ENCODE measurements at places on chromosomes 7 and 10.

DNA sequence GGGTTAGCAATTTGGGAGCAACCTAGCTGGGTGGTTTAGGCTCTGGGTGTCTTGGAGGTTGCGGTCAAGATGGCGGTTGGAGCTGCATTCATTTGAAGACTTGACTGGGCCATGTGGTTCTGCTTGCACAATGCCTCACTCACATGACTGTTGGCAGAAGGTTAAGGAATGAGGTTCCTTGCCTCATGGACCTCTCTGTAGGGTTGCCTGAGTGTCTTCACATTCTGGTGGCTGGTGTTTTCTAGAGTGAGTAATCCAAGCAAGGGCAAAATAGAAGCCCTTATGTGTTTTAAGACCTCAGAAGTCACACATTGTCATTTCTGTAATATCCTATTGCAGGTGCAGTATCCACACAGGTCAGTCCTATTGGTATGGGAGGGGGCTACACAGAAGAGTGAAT lies 52.0 kb downstream of the CDK14 start:
- DNase-seq = no peak

DNA sequence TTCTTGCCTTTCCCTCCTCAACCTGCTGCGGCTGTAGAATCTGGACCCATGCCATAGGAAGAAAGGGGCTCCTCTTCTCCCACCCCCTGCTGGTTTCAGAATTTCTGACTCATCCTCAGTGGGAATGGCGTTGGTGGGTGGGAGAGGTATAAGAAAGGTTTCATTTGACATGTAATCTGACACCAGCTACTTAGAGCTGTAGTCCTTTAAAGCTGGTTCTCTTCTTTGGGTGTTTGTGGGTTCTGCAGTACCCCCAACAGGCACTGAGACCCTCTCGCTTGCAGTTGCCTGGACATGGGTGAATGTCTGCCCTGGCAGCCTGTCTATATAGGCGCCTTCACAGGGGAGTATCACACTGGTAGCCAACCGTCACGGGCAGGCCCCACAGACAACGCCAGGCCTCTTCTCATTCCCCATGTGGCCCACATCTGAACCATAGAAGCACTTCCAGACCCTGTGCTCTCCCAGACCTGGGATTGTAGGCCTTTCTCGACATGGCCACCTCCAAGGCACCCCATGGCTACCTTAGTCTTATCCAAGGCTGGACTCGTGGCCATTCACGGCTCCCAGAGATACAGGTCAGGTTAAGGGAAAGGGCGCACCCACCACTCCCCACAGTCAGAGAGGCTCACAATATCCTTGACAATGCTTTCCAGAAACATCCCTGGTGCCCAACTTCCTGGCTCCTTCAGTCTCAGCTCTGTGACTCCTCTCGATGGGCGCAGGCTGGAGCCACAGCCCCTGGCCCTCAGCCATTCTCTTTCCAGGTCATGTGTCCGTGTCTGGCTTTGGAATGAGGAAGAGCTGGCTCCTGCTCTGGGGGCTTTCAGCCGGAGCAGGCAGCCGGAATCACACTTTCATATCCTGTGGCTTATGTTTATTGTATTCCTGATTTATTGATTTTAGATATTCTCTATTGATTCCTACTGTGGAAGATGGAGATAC lies 17.5 kb downstream of the ZNF862 start:
- DNase-seq = peak; percentile 88

GRCh38 chr7:70994176-70994575 lies 137.8 kb upstream of the GALNT17 start:
- no peak for DNase-seq

GRCh38 chr7:18777314-18777713 lies 281.8 kb downstream of the HDAC9 start:
- DNase-seq = no peak

DNA sequence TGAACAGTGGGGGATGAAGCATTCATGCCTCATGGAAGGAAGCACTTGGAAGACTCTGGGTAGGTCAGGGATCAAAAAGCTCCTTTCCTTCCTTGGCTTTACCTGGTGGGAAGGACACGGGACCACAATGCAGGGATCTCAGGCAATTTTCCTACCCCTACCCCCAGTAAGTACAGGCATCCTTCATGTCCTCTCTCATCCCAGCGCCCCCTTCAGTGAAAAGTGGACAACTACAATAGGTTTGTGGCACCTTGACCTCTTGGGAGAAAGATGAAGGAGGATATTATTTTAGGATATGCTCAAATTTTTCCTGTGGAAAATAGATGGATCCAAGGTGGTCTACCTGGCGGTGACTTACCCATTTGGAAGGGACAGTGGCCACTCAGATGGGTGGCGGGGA lies 16.5 kb downstream of the AFAP1L2 start:
- no peak for DNase-seq

Data from H54 (cell line).